ENCODE measurements at places on chromosomes 6 and 20.

- no peak for DNase-seq
Measured at GRCh38 chr6:16822529-16822928, 61.3 kb upstream of the ATXN1 start.

DNA sequence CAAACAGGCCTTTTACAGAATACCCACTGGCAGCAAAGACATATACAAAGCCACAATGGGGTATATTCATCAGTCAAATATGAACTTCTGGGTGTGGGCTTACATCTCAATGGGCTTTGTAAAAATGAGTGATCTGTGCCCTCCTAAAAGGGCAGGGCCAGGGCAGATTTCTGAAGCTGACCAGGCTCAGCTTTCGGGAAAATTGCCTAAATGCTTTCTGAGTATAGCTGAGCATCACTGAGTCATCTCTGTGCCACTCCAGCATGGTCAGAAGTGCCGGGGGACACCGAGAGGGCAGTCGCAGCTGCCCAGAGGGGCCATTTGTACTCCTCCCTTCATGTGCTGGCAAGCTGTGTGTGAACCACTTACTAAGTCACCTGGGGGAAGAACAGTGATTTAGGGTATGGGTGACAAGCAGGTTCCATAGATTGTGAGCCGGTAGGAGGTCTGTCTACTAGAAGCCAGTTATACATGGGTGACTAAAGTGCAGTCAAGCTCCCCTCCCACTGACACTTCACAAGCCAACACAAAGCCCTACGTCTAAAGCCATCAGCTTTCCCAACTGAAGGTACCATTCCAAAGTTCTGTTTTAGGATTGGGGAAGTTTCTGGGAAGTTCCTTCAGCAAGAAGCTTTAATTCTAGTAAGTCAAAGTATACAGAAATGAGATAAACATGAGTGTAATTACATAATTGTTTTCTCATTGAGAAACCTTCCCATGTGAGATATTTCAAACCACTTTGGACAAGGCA is 147.6 kb upstream of the TAB2 start:
- no peak for DNase-seq

- DNase-seq: no peak
Measured at GRCh38 chr6:163536770-163537169, 122.3 kb downstream of the QKI start.

DNA sequence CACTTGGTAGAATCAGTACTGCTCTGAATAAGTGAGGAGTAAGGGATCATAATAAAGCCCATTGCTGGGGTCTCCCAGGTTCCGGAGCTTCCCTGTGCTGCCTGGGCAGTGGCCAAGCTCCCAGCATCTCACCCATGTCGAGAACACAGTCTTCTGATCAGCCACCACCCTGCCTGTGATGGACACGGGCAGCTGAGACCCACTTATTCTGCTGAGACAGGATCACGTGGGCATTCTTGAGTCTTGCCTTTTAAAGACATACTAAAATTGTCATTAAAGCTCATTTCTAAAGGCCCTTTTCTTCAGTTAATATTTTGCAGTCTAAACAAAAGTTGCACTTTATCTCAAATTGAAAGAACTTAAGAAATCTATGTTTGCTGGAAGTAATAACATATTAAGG is 42.7 kb upstream of the SLC22A2 start:
- no peak for DNase-seq

DNA sequence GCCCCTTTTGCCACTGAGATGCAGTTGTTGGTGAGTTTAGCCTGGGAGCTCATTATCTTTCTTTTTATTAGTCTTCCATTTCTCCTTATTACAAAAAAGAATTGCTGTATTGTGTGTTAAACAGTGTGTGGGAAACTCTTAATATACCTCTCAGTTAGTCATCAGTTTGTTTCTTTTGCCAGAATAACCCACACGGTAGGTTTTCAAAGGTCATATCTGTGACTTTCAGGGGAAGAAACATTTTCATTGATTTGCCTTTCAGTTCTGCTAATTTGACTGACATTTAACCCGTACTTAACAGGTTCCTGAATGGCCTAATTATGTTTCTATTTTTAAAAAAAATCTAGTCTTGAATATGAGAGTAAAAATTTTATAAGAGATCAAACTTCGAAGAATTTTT is 145.3 kb downstream of the KHDC1L start:
- no peak for DNase-seq

GRCh38 chr6:73696966-73697655 is 1.1 kb downstream of the CD109 start:
- DNase-seq: no peak

- no peak for DNase-seq
Measured at GRCh38 chr20:5146871-5147592, 20.2 kb downstream of the CDS2 start.

DNA sequence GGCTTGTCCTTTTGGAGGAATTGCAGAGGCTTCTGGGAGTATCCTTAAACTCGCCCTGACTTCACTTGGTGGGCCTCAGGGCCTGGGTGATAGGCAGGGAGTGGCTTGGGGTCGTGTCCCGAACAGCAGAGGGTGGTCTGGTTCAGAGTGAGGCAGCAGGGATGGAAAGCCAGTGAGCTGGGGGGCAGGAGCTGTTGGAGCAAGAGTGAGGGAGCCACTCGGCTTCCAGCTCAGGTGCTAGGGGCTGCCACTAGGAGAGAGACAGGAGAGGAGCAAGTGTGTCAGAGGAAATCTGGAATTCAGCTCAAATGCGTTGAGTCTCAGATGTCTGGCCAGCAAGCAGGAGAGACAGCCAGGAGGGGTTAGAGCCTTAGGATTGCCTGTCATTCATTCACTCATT is 85.8 kb downstream of the DLGAP4 start:
- no peak for DNase-seq

GRCh38 chr20:54190217-54190616 is 16.4 kb upstream of the CYP24A1 start:
- DNase-seq: no peak

DNA sequence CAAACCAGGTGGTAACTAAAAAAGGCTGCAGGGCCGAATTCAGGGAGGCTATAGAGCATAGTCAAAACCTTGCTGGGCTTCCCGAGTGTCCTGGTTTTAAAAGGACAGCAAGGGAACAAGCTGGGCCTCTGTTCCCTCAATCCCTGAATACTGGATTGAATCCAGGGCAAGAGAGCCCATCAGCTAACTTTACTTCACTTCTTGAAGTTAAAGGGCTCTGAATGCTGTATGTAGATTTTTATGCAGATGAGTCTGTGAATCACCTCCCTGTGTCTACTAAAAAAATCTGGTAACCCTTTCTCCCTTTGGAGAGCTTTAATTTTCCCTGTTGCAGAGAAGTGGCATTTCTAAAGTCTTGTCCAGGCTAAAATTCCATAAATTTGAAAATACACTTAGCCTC is 29.5 kb downstream of the LYRM4 start:
- no peak for DNase-seq

GRCh38 chr6:45813943-45814342 is 201.7 kb downstream of the CLIC5 start:
- DNase-seq: no peak

DNA sequence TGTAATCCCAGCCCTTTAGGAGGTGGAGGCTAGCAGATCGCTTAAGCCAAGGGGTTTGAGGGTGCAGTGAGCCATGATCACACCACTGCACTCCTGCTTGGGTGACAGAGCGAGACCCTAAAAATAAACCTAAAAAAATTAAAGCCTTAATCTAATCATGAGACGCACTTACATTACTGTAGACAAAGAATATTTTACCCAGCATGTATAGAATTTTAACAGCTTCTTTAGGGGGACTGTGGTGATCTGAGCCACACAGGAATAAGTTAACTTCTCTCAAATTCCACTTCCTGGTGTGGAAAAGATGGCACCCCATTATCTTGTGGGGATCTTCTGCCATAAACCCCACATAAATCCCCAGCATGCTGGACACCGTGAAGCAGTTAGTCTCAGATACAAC is 2.3 kb upstream of the OOEP start:
- no peak for DNase-seq

GRCh38 chr6:165417278-165417865 is 108.0 kb upstream of the C6orf118 start:
- DNase-seq: no peak

DNA sequence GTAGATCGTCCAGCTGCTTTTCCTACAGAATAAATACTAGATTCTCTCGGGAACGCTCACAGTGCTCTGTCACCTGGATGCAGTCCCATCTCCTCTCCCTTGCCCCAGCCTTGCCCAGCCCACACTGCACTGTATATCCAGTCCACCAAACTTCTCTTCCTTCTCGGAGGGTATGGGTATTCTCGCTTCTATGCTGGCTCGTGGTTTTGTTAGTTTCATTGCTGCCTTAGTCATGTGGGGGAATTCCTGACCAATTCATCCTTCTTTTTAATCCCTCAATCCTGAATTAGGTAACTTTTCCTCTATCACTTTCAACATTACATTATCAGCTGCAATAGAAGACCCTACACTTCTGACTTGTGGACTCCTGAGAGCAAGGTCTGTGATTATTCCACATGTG is 252.4 kb downstream of the GMDS start:
- DNase-seq: no peak

DNA sequence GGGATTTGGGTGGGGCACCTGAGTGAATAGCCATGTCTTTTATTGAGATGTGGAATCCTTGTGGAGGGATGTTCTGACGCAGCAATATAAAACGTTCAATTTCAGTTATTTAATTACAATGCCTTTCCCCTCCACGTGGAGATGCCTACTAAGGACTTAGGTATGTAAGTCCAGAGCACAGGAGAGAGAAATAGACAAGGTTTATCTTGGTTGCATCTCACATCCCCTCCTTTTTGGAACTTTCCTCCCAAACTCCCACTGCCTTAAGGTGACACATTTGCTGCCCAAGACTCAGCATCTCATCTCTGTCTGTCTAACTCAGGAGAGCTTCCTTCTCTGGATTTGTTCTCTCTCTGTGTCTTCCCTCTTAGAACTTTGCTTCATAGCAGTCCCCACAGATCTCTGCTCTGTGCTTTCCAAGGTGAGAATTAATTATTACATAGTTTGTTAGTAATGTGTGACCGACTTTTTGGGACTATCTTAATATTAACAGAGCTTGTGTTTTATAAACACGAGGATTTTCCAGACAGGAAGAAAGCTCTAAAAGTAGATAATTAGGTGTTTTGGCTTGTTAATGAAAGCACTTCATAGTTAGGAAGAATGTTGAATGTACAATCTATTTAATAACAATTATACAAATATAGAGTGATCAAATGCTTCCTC is 52.6 kb downstream of the COL19A1 start:
- DNase-seq: no peak

GRCh38 chr6:43967719-43968091 is 159.5 kb downstream of the MRPL14 start:
- DNase-seq: no peak

DNA sequence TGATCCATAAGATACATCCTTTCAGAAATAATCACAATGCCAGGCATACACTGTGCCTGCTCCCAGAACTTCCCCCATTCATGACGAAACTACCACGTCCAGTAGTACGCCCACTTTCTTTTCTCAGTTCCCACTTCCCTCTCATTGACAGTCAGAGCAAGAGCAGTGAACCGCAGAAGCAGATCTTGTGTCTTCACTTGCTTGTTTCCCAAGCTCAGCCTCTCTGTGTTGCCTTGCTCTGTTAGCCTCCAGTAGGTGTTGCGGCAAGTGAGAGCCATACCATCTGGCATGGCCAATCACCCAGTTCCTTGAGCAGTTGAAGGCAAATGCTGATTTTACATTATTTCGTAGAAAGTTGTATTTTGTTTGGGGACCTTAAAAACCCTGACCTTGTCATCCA is 11.7 kb downstream of the UST start:
- peak; percentile 34 for DNase-seq

- DNase-seq: no peak
Measured at GRCh38 chr20:54137115-54137514, 36.7 kb downstream of the CYP24A1 start.

GRCh38 chr6:36836111-36837021 is 2.9 kb downstream of the CPNE5 start:
- DNase-seq: no peak

DNA sequence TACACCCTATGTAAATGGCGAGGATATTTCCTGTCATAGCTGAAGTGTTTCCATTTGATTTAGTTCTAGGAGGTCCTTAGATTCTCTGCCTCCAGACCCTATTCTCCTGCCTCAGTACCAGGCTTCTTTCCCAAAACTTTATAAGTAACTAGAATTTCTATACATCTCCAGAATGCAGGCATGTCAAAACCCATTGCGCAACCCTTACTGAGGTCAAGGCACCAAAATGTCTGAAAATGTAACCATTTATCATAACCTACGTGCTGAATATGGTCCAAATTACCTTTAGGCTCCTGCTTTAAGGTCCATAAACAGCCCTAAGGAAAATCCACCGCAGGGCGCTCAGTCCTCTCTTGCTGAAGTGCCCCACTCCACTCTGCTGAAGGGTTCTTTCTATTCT is 37.5 kb upstream of the MC3R start:
- no peak for DNase-seq

DNA sequence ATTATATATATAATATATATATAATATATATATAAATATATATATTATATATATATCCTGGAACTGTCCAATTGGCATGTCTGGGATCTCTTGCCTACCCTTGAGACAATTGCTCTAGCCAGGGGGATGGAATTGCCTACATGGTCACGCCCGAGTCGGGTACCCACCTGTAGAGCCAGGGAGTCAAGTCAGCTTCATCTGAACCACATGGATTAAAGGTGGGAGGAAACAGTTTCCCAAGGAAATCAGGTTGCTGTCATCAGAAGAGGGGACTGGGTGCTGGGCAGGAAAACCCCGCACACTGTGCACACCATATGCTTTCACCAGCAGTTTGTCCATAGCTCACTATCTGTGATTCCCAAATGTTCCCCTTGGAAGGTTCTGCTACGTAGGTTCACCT is 252.5 kb upstream of the NOX3 start:
- DNase-seq: no peak

GRCh38 chr6:41427642-41428335 is 92.4 kb downstream of the NCR2 start:
- peak; percentile 31 for DNase-seq

- DNase-seq: no peak
Measured at GRCh38 chr6:166119116-166119911, 48.3 kb downstream of the TBXT start.

DNA sequence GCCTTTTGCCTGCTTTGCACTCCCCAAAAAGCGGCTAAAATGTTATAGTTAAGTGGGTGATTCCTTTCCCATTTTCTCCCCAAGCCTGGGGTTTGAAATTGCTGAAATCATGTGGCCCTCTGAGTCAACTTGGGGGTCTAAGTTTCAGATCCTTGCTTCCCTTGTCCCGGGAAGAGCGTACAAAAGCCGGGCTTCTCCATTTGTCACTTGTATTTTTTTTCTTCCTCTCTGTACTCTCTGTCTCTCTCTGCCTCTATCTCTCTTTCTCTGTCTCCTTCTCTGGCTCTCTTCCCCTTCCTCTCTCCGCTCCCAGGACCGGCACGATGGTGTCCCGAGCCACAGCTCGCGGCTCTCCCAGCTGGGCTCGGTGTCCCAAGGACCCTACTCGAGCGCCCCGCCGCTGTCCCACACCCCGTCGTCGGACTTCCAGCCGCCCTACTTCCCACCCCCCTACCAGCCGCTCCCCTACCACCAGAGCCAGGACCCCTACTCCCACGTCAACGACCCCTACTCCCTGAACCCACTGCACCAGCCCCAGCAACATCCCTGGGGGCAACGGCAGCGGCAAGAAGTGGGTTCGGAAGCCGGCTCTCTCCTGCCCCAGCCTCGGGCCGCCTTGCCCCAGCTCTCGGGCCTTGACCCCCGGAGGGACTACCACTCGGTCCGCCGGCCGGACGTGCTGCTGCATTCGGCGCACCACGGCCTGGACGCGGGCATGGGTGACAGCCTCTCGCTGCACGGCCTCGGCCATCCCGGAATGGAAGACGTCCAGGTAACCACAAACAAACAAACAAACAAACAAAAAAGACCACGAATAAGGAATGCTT is 4.6 kb downstream of the TFAP2B start:
- no peak for DNase-seq

- no peak for DNase-seq
Measured at GRCh38 chr6:35454391-35455110, 2.4 kb downstream of the FANCE start.

Measured in activated naive CD8-positive, alpha-beta T cell treated with anti-CD3 and anti-CD28 coated beads, Interleukin-2, amount 50 U/mL, for 24 hours (primary cell).